ENCODE measurements at places on chromosomes 12 and 14.

DNA sequence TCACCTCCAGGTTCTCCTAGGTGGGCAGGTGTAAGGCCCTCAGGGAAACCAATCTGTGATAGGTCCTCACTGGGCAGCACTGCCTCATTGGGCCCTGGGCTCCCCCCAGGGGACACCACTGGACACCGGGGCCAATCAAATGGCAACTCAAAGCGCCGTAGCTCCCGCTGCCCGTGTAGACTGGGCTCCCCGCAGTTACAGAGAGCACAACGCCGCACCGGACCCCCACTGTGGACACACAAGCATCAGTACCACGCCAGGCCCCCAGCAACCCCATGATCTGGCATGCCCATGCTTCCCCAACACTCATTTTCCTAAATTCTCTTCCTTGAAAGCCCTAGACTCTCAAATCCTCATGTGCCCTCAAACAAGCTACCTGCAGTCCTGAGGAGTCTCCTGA, 6.1 kb downstream of the KMT2D start:
- no peak for DNase-seq

DNA sequence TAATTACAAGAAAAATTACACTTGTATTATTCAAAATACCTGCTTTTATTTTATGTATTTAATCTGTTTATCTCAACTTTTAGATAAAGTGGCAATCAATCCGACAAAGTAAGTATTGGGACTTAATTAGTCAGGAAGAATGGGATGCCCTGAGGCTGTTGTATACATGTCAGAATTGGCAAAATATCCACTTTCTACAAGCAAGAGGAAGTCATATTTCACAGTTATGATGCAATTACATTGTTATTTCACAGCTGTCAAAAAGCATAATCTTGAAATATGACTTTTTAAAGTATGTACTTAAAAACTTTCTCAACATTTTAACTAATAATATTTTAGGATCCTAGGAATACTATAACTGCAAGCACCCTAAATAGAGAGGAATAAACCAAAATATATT, 357.1 kb upstream of the MGAT4C start:
- no peak for DNase-seq

- DNase-seq, result no peak
These were observed 35.2 kb downstream of the ZFP36L1 start for GRCh38 chr14:68757618-68758081.

GRCh38 chr12:627863-628741, 35.1 kb downstream of the NINJ2 start:
- DNase-seq, result no peak

DNA sequence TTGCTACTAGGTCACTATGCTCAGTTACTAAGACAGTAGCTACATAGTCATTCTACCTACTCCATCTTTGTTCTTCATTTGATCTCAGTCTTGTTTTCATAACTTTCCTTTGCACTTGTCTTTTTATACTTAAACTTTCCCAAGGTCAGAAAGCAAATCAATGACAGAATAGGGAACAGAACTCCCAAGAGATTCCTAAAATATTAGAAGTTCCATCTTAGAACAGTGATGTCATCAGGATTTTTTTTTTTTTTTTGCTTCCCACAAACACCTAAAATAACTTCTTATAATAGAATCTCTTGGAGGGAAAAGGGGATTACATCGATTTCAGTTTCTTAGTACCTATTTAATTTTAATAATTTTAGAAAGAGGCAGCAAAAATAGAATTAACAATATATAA, 65.8 kb downstream of the NTN4 start:
- no peak for DNase-seq

DNA sequence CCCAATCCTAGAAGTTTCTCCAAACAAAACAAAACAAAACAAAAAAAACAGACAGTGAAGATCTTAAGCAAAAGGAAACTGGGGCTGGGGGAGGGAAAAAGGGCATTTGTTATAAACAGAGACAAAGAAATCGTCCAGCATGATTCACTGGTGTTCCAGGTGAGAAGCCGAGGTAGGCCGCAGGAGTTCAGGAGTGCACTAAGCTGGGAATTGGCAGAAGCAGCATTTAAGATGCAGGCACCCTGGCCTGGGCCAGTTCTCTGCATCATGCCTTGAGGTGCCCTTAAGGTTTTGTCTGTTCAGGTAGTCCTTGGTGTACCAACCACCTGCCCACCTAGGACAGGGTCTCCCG, 11.2 kb downstream of the TBX3 start:
- DNase-seq, result no peak

DNA sequence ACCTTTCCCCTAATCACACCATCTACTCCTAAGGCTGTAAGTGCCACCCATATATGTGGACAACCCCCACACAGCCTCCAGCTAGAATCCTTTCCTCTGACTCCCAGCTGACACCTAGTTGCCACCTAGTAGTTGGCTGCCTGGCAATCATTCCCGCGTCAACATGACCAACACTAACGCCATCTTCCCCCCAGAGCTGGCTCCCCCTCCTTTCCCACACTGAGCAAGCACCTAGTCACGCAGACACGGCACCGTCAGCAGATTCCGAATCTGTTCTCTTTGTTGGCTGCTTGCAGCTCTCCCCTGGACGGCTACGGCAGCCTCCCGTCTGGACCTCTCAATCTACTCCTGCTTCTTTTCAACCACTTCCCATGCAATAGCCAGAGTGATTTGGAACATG, 27.7 kb downstream of the UBR7 start:
- peak; percentile 40 for DNase-seq

GRCh38 chr14:68217791-68218340, 398.3 kb downstream of the RAD51B start:
- DNase-seq, result no peak

DNA sequence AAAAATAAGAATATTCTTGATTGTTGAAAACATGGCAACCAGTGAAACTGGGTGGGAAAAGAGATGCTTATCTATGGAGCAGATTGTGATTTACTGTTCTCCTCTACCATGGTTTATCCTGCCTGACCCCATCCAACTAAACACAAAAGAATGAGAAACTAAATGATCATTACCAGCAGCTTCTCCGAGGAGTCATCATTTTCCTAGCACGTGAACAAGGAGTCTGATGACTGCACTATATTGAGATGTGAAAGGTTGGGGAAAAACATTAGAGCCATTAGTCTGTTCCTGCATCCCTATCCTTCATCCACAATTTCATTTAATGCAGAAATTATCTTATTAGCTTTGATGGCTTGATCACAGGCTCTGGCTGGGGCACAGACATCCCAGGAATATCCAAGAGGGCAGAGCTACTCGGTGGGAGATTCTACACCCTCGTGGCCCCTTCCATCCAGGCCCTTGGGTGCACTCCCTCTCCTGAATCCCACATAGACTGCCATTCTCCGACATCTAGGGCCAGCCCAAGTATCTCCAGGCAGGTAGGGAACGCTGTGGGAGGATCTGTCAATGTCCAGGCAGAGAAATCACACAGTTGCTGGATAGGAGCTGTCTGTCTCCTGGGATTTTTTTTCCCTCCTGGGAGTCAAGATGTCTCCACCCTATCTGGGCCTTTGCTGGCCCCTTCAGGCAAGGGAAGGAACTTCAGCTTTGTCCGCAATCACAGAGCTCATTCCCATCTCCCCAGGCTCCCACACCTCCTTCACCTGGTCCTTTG, 43.3 kb upstream of the DHRS4 start:
- no peak for DNase-seq

GRCh38 chr12:118591-118990, 52.0 kb downstream of the IQSEC3 start:
- DNase-seq, result no peak

DNA sequence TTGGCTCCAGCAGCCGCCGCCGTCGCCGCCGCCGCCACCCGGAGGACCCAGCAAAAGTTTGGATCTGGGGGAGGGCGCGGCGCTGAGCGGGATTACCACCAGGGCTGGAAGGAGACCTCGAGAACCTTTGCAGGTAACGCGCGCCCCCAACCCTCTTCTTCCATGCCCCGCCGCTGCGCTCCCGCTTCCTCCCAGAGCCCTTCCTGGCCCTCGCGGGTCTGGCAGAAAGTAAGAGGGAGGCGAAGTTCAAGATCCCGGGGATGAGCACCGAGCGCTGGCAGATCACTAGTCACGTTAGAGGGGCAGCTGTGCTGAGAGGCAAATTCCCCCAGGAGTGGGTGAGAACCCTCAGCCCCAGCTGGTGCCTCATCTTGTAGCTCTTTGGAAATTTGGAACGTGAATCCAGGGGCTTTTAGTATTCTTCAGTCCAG, 3.9 kb downstream of the FLRT2 start:
- no peak for DNase-seq

GRCh38 chr12:83161456-83161855, 474.8 kb downstream of the TMTC2 start:
- DNase-seq, result peak; percentile 1

GRCh38 chr12:41634091-41634490, 446.0 kb downstream of the PDZRN4 start:
- no peak for DNase-seq

DNA sequence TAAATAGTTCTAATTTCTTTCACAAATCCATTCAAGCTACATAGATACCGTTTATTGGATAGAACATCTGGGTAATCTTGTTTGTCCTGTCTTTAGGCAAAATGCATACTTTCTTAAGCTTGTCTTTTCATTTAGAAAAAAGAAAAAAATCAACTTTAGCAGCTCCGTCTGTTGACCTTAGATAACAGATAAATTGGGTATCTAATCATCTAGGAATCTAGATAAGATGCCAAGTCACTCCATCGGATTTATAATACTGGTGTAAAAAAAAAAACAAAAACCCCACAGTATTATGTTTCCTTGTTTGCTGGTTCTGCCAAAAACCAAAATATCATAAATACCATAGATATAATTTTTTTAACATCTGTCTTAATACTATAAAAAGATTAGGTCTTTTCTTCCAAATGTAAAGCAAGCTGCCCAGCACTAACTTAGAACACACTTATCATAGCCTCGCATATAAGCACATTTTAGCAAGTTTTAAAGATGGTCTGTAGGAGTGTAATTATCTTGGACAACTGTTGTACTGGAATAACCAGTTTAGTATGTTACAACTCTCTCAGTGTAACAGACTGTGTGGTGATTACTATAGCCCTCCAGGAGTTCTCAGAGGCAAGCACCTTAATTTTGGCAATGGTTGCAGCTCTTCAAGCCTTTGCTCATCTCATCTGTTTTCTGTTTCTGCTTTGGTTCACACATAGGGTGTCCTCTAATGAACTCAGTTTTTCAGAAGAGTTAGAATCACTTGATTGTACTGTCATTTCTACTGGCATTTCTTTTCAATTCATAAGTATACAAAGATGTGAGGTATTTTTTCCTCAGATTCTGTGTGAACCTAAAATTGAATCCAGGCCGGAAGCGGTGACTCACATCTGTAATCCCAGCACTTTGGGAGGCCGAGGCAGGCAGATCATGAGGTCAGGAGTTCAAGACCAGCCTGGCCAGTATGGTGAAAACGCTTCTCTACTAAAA, 83.1 kb downstream of the ANO6 start:
- peak; percentile 31 for DNase-seq

GRCh38 chr12:120993496-120993895, 15.2 kb downstream of the HNF1A start:
- DNase-seq, result no peak

- no peak for DNase-seq
These were observed 2.3 kb downstream of the NUDT14 start for GRCh38 chr14:105178868-105179140.

DNA sequence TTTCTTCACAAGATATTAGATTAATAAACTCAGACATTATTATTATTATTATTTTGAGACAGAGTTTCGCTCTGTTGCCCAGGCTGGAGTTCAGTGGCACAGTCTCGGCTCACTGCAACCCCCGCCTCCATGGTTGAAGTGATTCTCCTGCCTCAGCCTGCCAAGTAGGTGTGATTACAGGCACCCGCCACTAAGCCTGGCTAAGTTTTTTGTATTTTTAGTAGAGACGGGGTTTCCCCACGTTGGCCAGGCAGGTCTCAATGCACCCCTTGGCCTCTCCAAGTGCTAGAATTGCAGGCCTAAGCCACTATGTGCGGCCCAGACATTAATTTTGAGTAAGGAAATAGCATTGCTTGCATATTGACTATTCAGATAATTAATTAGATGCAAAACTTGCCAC, 554.9 kb upstream of the LRFN5 start:
- DNase-seq, result no peak

DNA sequence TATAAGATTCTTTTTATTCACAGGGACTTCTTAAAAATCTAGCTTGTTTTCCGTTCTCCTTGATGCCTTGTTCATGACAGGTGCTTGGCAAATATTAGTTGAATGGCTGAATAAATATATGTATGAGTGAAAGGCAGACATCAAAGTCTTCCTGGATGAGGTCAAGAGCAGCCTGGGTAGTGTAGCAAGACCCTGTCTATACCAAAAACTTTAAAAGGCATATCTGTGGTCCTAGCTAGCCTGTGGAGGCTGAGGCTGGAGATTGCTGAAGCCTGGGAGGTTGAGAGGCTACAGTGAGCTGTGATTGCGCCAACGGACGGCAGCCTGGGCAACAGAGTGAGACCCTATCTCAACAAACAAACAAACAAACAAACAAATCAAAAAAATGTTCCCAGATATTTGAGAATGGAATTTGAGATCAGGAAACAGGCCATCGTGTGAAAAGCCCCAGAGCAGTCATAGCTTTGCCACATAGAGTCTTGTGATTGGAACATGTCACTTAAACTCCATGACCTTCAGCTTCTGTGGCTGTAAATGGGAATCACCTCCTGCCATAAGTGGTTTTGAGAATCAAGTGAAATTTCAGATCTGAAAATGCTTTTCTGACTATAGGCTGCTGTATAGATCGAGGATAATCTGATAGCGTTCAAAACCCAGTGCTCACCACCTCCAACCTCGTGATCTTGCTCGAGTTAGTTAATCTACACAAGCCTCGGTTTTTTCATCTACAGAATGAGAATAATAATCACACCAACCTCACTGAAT, 64.3 kb downstream of the ZFP36L1 start:
- no peak for DNase-seq

DNA sequence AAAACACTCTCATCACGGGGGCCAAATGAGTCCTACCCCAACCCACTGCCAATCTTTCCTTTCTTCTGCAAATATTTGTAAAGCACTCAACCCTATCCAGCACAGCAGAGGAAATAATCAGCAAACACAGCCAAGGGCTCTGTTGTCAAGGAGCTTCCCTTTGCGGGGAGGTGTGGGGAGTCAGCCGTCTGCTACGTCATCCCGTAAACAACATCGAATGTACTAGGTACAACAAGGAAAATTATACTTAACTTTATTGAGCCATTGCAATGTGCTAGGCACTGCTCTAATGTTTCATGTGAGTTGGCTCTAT, 22.8 kb downstream of the TMEM63C start:
- DNase-seq, result no peak

DNA sequence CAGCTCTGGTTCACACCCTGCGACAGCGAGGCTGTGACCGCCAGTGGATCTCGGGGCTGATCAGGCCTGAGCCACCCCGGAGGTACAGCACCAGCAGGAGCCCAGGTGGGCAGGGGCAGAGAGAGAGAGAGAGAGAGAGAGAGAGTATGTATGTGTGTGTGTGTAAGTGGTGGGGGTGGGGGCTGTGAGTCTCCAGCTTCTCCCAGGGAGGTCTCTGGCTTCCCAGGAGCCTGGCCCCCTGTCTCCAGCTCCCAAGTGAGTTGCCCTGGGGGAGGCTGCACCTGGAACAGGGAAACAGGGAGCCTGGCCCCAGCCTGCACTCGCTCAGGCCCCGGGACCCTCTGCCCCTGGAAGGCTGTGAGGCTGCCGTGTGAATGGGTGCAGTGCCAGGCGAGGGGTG, 2.0 kb downstream of the C14orf180 start:
- DNase-seq, result no peak
